ENCODE measurements at places on chromosomes 2 and 18. TPM values are rescaled to one million over a fixed set of nuclear protein-coding genes. Genes with fewer than 3 reads are reported as not detected.

The IL36B gene
- polyA plus RNA-seq, result not detected

The TUBA3E gene
- not detected for polyA plus RNA-seq

GRCh38 chr18:25737710-25738311 is 352.6 kb downstream of the SS18 start:
- no peak overlapping the region for H3K4me3 ChIP-seq
- H3K4me1 ChIP-seq, result no peaks in the 10 kb centered on the region
- H3K27me3 ChIP-seq, result peaks cover 15% of the 10 kb centered on the region
- no peaks in the 10 kb centered on the region for H3K36me3 ChIP-seq

- no peaks in the 10 kb centered on the region for H3K36me3 ChIP-seq
- H3K27me3 ChIP-seq, result peaks cover 7% of the 10 kb centered on the region
- no peaks in the 10 kb centered on the region for H3K4me1 ChIP-seq
- no peak overlapping the region for H3K4me3 ChIP-seq
Observed at GRCh38 chr18:44143072-44143471, 537.6 kb upstream of the SETBP1 start.

DNA sequence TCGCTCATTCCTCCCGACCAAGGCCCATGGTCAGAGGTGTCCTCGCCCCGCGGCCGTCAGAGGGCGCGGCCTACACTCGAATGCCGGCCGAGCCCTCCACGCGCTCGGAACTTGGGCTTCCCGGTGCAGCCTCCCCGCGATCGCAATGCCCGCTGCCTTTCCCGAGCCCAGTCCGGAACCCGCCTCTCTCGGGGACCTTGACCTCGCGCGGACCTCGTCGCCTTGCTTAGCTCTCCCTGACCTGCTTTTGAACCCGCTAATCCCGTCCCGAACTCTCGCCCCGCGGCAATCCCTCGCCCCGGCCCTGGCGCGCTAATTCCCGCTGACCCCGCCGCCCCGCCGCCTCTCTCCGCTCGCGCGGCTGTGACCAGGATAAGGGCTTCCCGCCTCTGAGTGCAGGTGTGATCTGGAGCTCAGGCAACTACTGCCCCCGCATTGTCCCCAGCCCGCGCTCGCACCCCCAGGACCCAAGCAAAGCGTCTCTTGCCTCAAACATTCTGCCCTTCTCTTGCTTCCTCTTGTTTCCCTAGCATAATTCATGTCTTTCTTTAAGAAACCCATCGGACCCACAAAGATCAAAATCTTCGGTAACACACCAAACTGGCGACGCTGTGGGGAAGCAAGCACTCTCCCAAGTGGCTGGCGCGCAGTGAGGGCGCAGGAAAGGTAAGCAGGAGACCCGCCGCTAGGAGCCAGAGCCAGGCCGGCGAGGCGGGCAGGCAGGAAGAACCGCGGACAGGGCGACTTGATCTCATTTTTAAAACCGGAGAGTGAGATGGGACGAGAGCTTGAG is 46.6 kb upstream of the ATP6V1B1 start:
- H3K27me3 ChIP-seq, result peaks cover 93% of the 10 kb centered on the region
- peak overlapping the region; percentile 92 for H3K4me3 ChIP-seq
- H3K4me1 ChIP-seq, result peaks cover 25% of the 10 kb centered on the region
- H3K27ac ChIP-seq, result peak overlapping the region; percentile 89
- no peak for DNase-seq
